ENCODE measurements at places on chromosomes 2 and 18.

- H3K27me3 ChIP-seq: no peaks in the 10 kb centered on the region
- DNase-seq: no peak
- H3K4me3 ChIP-seq: no peak overlapping the region
- no peaks in the 10 kb centered on the region for H3K4me1 ChIP-seq
Observed at GRCh38 chr18:48570313-48570712, 31.5 kb downstream of the CTIF start.

- no peak for DNase-seq
- no peaks in the 10 kb centered on the region for H3K36me3 ChIP-seq
- H3K27me3 ChIP-seq: no peaks in the 10 kb centered on the region
- no peak overlapping the region for H3K4me3 ChIP-seq
- H3K4me1 ChIP-seq: peaks cover 20% of the 10 kb centered on the region
Observed at GRCh38 chr2:101770726-101771125, 73.2 kb downstream of the MAP4K4 start.

GRCh38 chr2:101153787-101154186 lies 2.6 kb upstream of the TBC1D8 start:
- no peaks in the 10 kb centered on the region for H3K27me3 ChIP-seq
- H3K27ac ChIP-seq: no peak overlapping the region
- H3K4me3 ChIP-seq: no peak overlapping the region
- H3K4me1 ChIP-seq: peaks cover 8% of the 10 kb centered on the region

DNA sequence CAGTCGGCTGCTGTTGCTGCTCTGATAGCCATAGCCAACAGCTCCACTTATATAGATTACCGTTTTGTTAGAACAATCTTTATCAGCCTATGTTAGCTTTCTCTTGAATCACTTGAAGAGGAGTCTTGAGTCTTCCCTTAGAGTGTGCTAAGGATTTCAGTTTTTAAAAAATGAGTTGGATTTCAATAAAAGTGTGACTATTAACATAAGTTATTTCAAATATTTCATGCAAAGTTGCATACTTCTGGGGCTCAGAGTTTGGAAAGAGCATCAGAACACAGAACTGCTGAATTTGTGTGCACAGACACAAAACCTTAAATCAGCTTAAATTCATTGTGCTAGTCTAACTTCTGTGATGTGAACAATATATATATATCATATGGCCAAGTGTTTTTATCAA lies 174.7 kb downstream of the MTX2 start:
- no peaks in the 10 kb centered on the region for H3K27me3 ChIP-seq
- no peak overlapping the region for H3K27ac ChIP-seq
- no peak overlapping the region for H3K4me3 ChIP-seq
- no peaks in the 10 kb centered on the region for H3K4me1 ChIP-seq
- DNase-seq: no peak

GRCh38 chr2:113686537-113686936 lies 59.5 kb downstream of the RABL2A start:
- H3K27ac ChIP-seq: no peak overlapping the region
- no peak for DNase-seq
- no peak overlapping the region for H3K4me3 ChIP-seq
- no peaks in the 10 kb centered on the region for H3K27me3 ChIP-seq

GRCh38 chr2:62540408-62541168 lies 34.6 kb upstream of the TMEM17 start:
- H3K27me3 ChIP-seq: no peaks in the 10 kb centered on the region
- H3K4me3 ChIP-seq: no peak overlapping the region
- no peak for DNase-seq
- H3K36me3 ChIP-seq: no peaks in the 10 kb centered on the region

DNA sequence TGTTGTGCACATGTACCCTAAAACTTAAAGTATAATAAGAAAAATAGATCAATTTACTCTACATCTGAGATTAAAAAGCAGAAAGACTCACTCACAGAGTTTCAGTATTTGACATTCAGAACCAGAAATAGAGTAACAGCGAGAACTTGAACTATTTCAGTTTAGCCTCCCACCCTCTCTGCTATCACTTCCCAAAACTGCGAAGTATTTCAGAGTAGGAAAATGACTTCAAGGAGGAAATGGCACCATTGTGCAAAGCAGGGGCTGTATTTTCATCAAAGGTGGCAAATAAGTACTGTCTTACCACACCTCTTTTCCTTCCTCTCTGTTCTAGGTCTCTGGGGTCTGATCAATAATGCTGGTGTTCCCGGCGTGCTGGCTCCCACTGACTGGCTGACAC lies 13.6 kb downstream of the DHRS9 start:
- no peaks in the 10 kb centered on the region for H3K4me1 ChIP-seq
- H3K27ac ChIP-seq: no peak overlapping the region
- no peak for DNase-seq
- H3K27me3 ChIP-seq: no peaks in the 10 kb centered on the region
- no peak overlapping the region for H3K4me3 ChIP-seq

- DNase-seq: no peak
- no peaks in the 10 kb centered on the region for H3K27me3 ChIP-seq
- no peak overlapping the region for H3K27ac ChIP-seq
- no peaks in the 10 kb centered on the region for H3K36me3 ChIP-seq
Observed at GRCh38 chr2:235961711-235962110, 206.5 kb downstream of the GBX2 start.

- no peaks in the 10 kb centered on the region for H3K27me3 ChIP-seq
- H3K4me1 ChIP-seq: peaks cover 4% of the 10 kb centered on the region
- no peaks in the 10 kb centered on the region for H3K36me3 ChIP-seq
- H3K27ac ChIP-seq: no peak overlapping the region
- DNase-seq: no peak
- no peak overlapping the region for H3K4me3 ChIP-seq
Observed at GRCh38 chr18:79426376-79427300, 30.9 kb downstream of the NFATC1 start.

DNA sequence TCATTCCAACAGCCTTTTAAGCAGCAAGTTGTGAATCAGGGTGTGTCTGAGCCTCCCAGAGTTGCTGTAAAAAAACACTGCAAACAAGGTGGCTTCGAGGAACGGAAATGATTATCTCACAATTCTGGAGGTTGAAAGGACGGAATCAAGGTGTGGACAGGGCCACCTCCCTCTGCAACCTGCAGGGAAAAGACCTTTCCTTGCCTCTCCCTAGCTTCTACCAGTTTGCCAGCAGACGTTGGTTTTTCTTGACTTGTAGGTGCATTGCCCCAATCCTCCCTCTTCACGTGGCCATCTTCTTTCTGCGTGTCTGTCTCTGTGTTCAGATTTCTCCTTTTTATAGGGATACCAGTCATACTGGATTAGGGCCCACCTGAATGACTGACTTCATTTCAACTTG lies 24.8 kb upstream of the TMEM131 start:
- DNase-seq: no peak
- no peak overlapping the region for H3K27ac ChIP-seq
- no peaks in the 10 kb centered on the region for H3K4me1 ChIP-seq
- H3K27me3 ChIP-seq: no peaks in the 10 kb centered on the region

GRCh38 chr2:106177581-106177980 lies 16.5 kb downstream of the UXS1 start:
- H3K4me3 ChIP-seq: no peak overlapping the region
- H3K4me1 ChIP-seq: no peaks in the 10 kb centered on the region
- no peak overlapping the region for H3K27ac ChIP-seq

GRCh38 chr18:42712065-42712464 lies 403.4 kb downstream of the RIT2 start:
- no peaks in the 10 kb centered on the region for H3K27me3 ChIP-seq
- H3K27ac ChIP-seq: no peak overlapping the region
- no peak overlapping the region for H3K4me3 ChIP-seq
- H3K4me1 ChIP-seq: no peaks in the 10 kb centered on the region
- no peak for DNase-seq
